Karpas-422 (cell line): ENCODE measurements at places on chromosomes 12 and 14. TPM values are rescaled to one million over a fixed set of nuclear protein-coding genes. Genes with fewer than 3 reads are reported as not detected.

The CRIP1 gene
- total RNA-seq = 140 and 285 TPM in 2 replicates

The HNRNPC gene
- total RNA-seq = 661 and 1,144 TPM in 2 replicates

The TAS2R9 gene
- total RNA-seq = 0.19 TPM in 1 of 2 replicates, not detected in the other

The AP5M1 gene
- total RNA-seq = 38.7 and 68.3 TPM in 2 replicates
